ENCODE measurements at places on chromosomes 11 and 22.
A peak's percentile ranks its signal among the peaks of the same experiment; 100 is the strongest.

- DNase-seq = peak; percentile 37
Measured at GRCh38 chr22:17878941-17879340, 104.7 kb upstream of the BID start.

- DNase-seq = no peak
Measured at GRCh38 chr11:122100756-122101080, 15.3 kb downstream of the BLID start.

GRCh38 chr22:47177334-47177815 is 414.9 kb downstream of the TBC1D22A start:
- DNase-seq = no peak

DNA sequence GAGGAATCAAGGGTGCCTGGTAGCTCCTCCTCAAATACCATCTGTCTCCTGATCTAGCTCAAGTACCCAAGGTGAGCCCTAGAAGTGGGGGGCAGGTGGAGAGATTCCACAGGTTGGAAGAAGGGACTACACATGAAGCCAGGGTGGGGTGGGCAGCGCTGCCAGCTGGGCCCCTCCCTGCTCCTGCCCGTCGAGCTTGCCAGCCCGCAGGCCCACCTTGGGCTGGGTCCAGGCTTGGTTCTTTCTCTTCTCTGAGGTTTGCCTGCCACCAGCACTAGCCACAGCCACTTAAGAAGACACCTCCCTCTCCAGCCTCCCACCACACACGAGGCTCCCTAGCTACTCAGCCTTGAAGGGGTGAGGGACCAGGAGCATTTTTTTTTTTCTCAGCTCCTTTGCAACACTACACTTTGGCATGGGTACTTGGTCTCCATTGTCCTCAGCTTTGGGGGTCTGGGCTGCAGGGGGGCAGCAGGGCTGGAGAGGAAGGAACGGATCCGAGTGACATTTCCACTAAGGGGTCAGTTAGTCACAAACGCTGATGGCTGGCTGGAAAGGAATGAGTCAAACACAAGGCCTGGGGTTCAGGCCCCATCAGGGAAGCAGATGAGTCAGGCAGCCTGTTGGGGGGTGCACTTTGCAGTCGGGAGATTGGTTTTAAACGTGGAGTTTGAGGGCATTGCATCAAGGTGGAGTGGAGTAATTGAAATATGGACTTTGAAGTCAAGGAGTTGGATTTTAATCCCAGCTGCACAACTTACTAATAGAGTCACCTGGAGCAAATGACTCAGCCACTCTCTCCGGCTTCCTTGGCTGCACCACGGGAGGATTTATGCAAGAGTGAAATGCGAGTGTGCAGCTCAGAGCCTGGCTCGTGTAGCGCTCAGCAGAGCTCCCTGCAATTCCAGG is 7.4 kb upstream of the NPTXR start:
- DNase-seq = no peak

GRCh38 chr11:19691815-19692500 is 20.7 kb upstream of the NAV2 start:
- DNase-seq = no peak
